NCI-H774 (cell line): ENCODE measurements at places on chromosomes 3 and 15.

DNA sequence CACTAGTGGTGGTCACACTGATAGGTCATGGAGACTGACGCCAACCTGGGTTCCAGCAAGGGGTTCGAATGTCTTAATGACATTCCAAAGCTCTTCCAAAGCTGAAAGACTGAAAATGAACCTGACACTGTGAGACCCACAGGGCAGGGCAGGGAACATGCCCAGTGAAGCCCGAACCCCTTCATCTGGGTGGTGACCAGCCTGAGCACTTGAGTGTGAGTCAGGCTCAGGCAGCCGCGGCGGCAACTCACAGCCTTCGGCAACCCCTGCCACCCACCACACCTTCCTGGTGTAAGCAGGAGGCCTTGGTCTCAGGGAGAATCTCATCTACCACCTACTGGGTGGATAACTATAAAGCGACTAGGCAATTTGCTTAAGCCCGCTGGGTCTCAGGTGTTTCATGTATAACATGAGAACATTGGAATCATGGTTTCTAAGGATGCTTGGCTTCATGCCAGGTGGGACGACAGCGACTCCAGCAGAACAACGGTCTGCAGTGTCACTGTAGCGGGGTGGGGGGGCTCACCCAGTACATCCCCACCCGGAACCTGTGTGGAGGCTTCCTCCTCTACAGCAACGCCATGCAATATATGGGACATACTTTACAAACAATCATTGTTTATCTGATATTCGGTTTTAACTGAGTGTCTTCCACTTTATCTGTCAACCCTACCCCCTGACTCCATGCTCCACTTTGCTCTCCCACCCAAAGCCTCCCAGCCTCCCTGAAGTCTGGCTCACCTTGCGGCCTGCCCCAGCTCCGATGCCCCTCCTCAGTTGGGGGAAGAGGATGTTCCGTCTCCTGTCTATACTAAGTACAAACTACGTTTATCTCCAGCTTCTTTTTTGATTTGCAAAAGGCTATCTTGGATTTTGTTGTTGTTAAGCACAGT is 125.0 kb upstream of the MEF2A start:
- DNase-seq: no peak

DNA sequence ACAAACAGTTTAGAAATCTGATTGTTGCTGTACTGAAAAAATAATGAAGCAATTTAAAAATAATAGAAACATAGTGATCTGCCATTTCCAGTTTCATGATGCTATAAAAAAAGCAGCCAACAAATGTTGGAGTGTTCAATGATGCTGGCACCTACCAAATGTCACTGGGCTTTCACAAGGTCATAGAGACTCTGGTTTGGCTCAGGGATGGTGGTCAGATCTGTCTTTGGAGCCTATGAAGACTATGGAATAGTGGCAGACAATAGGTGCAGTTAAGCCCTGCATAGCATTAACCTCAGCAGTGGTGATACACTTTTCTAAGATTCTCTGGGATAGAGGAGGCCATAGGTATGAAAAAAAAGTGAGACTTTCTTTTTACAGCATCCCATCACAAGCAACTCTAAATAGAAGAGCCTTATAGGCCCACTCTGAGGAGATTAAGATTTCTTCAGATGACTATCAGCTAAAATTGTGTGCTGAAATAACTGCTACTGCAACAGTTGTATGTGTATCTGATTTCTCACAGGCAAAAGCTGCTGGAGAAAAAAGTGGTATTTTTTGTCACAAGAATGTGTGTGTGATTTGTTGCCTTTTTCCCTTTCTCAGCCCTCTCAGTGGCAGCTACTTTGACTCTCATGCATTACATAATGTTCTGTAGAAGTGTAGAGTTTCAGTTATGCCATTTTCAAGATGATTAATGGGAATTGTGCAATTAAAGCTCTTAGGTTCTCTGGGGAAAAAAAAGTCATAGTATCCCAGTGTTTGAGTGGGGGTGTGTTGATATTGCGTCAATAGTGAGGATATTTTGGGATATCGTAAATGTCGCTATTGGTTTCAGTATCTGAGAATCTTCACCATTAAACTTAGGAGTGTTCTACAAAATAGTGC is 137.4 kb downstream of the MBNL1 start:
- no peak for DNase-seq

GRCh38 chr15:49877873-49878521 is 241.0 kb downstream of the ATP8B4 start:
- no peak for DNase-seq

GRCh38 chr3:125141596-125142419 is 70.7 kb downstream of the SLC12A8 start:
- DNase-seq: no peak

- no peak for DNase-seq
Measured at GRCh38 chr3:136789976-136790375, 28.9 kb upstream of the SLC35G2 start.

GRCh38 chr3:170137986-170138385 is 43.5 kb downstream of the PHC3 start:
- no peak for DNase-seq
